ENCODE measurements at places on chromosomes 16 and 17. TPM values are rescaled to one million over a fixed set of nuclear protein-coding genes. Genes with fewer than 3 reads are reported as not detected.
A peak's percentile ranks its signal among the peaks of the same experiment; 100 is the strongest.

GRCh38 chr17:15185625-15185991 lies 79.5 kb downstream of the PMP22 start:
- no peaks in the 10 kb centered on the region for H3K4me1 ChIP-seq
- DNase-seq, result no peak
- H3K4me3 ChIP-seq, result no peak overlapping the region
- no peaks in the 10 kb centered on the region for H3K27me3 ChIP-seq
- no peaks in the 10 kb centered on the region for H3K36me3 ChIP-seq
- H3K27ac ChIP-seq, result no peak overlapping the region

CCL8 gene
- total RNA-seq, result not detected

- DNase-seq, result no peak
- no peaks in the 10 kb centered on the region for H3K27me3 ChIP-seq
- no peak overlapping the region for H3K27ac ChIP-seq
- no peaks in the 10 kb centered on the region for H3K4me1 ChIP-seq
Measured at GRCh38 chr17:78838574-78839005, 2.0 kb downstream of the USP36 start.

PRR35 gene
- not detected for total RNA-seq

ZNF597 gene
- total RNA-seq, result 5.2 TPM

DNA sequence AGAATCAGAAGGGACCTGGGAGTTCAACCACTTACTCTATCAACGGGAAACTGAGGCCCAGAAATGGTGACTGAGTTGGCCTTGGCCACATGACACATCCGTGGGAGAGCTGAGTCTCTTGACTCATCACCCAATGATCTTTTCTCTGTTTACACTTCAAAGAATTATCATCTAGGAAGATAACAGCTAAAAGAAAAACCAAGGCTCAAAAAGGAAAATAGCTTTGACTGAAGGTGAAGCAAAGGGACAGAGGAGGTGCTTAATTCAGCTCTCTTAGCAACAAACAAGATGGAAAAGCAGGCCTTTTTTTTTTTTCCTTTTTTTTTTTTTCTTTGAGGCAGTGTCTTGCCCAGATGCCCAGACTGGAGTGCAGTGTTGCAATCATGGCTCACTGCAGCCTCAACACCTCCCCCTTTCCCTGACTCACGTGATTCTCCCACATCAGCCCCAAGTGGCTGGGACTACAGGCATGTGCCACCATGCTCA lies 16.7 kb downstream of the ERCC4 start:
- H3K36me3 ChIP-seq, result no peaks in the 10 kb centered on the region
- H3K27ac ChIP-seq, result peak overlapping the region; percentile 34
- no peaks in the 10 kb centered on the region for H3K27me3 ChIP-seq
- H3K4me1 ChIP-seq, result no peaks in the 10 kb centered on the region

TBC1D3K gene
- not detected for total RNA-seq
